T follicular helper cell (primary cell): ENCODE measurements at places on chromosomes 1 and 21.

DNA sequence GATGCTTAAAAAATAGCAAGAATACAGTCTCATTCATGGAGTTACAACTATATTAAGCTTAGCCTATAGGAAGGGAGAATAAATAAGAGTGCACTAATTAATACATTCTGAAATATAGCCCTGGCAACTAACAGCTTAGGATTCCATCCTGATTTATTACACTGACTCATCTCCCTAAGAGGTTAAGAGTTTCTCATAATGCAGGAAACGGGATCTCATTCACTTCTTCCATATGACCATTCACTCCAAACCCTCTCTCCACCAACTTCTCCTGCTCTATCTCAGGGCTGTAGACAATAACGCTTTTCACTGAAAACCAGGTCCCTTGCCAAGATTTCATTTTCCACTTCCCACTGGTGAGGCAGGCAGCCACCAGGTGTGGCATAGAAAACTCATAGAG, 168.5 kb upstream of the PLD5 start:
- DNase-seq = no peak

- no peak for DNase-seq
Observed at GRCh38 chr1:236495467-236496112, 28.2 kb upstream of the LGALS8 start.

DNA sequence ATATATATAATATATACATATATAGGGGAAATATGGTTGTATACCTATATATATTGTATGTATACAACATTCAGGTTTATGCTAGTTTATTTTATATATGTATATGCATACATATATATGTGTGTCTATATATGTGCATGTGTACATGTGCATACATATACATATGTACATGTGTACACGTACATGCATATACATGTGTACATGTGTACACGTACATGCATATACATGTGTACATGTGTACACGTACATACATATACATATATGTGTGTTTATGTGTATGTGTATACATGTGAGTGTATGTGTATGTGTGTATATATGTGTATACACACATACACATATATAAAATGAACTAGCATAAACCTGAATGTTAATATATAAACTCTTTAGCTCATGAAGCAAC, 220.9 kb downstream of the FAF1 start:
- DNase-seq = no peak

DNA sequence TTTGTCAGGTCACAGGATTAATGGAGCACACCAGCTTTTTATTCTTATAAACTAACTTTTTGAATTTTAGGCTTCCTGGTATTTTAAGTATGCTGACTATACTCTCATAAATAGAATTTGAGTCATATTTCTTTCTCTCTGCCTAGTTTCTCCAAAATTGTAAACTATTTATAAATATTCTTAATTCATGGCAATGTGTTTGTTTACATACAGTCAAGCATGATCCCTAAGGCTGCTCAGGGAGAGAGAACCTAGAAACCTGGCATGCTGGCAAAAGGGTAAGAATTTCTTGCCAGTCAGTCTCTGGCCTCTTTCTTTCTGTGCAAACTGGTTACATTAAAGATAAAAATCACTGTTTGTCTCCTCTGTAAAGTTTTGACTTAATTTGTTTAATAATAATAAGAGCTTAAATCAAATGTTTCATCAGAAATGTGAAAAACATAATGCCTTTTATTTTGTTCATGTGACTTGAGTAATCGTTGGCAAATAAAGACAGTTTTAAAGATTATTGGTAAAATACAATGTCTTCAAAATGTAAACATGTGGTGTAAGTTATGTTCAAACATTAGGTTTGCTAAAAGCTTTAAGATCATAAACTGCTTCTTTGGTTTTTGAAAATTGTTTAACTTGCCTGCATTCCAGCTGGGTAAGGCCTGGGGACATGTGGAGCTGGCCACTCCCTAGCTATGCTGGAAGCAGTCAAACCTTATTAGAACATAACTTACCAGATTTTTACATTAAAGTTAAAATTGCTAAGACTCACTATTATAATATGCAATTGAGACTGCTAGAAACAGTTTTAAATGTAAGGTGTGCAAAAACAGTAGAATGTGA, 1401.7 kb downstream of the NCAM2 start:
- no peak for DNase-seq

DNA sequence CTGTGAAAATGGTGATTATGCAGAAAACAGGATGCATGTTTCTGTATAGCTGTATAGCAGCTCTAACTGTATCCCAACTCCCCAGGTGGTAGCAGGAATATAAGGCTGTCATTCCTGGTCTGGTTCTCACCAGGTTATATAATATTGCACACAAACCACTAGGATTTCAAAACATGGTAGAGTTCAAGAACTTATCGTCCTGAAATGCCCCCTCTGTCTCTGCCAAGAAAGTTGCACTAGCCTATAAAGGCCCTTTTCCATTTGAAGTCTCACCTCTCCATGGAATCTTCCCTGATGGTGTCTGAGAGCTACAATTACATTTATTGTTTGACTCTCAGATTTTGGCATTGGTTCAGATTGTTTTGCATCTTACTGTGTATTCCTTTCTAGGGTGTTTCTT, 184.9 kb upstream of the FAM78B start:
- no peak for DNase-seq

DNA sequence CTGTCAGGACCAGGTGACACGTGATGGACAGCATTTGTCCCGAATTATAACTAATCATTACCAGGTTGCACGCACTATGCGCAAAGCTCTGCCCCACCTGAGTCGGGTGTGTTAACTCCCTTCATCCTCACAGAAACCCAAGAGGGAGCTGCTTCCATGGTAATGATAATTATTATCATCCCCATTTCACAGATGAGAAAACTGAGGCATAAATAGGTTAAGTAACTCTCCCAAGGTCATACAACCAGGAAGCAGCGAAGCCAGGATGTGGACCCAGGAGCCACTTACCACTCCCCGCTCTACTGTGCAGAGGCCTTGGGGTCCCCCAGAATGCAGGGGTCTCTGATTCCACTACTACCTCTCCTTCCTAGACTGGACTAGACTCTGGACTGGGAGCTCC, 76.7 kb upstream of the TARDBP start:
- no peak for DNase-seq

DNA sequence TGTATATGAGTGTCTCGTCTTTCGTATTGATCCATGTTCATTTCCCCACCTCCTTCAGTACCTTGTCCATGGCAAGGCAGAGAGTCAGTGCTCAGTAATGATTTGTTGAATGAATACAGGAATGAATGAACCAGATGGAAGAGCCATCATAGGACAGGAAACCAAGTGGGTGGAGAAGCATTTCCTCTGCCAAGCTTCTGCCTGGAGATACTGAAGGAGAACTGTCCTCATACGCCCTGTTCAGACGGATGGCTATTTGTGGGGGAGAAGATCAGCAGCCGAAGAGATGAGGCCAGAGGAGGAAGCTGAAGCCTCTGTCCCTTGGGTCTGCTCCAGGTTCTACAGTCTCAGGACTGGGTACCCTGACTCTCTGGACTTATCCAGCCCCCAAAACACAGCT, 5.8 kb downstream of the FAM43B start:
- no peak for DNase-seq

GRCh38 chr1:233016798-233017197, 66.4 kb downstream of the NTPCR start:
- DNase-seq = no peak

DNA sequence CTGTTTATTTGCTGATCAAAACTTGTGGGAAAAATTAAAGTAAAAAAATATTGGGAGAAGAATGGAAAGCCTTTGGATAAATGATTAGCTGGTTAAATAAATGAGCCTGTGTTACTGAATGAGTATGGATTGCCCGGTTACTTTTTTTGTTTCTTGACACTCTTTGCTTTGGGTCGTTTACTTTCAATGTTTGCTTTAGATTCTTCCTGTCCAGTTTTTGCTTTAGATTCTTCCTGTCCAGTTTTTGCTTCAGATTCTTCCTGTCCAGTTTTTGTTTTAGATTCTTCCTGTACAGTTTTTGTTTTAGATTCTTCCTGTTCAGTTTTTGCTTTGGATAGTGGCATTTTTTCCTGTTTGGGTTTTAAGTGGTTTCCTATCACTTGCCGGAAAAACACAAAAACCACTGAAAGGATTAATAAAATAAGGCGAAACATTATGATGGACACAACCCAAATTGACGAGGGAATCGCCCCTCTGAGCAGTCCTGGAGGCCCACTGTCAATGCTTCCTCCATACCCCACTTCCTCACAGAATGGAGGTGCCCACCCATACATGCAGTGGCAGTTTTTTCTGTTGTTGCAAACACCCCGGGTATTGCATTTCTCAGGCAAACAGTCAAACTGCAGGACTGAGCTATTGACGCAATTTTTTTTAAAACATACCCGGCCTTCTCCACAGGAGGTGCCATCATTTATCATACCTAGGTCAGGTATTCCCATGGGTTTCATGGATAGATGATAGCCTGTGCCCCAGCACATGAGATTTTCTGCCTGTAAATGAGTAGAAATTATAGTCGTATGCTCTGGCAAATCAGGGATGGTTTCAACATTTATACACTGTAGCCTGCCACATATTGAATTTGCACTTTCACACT, 2.3 kb downstream of the ADAM30 start:
- no peak for DNase-seq

GRCh38 chr1:226704169-226704937, 34.7 kb downstream of the ITPKB start:
- no peak for DNase-seq

GRCh38 chr1:179298952-179299351, 5.4 kb downstream of the SOAT1 start:
- peak; percentile 39 for DNase-seq

DNA sequence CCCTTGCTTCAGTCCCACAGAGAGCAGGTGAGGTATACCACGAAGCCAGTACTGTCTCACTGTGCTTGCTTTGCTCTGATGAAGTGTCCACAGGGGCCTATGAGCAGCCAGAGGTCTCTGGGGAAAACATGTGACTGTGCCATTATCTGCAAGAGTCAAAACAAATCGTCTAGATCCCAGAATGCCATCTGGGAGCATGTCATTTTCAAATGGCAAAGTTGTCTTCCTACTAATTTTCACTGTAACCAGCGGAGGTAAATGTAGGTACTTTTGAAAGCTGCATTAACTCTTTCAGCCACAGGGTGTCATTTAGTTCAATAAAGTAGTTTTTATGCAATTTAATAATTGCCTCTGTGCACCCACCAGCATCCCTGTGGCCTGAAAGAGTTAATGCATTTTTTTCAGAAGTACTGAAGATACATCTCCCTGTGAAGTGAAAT, 173.6 kb upstream of the SGIP1 start:
- DNase-seq = no peak

DNA sequence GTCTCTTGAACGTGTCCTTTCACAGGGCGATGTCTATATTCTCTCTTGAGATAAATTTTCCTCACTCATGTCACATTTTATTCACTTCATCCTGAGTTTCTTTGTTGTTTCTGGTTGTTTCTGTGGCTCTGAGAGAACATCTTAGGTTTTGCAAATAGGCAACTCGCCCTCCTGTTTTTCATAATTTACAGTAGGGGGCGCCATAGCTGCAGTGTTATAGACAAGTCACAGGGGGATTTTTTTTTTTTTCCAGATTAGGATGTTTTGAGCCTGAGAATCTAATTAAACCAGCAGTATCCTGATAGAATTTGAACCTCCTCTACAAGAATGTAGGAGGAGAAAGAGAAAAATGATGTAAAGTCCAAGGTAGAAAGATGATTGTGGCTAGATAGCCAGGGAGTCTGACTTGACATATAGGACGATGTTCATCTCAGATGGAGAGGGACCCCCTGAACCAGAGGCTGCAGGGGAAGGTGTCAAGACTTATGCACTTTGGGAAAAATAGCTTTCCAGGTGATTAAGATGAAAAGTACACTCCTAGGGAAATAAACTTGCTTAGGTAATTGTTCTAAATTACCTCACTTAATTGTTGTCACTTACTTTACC, 76.3 kb downstream of the ZP4 start:
- no peak for DNase-seq

- no peak for DNase-seq
Observed at GRCh38 chr1:94538243-94538827, 3.2 kb downstream of the F3 start.

DNA sequence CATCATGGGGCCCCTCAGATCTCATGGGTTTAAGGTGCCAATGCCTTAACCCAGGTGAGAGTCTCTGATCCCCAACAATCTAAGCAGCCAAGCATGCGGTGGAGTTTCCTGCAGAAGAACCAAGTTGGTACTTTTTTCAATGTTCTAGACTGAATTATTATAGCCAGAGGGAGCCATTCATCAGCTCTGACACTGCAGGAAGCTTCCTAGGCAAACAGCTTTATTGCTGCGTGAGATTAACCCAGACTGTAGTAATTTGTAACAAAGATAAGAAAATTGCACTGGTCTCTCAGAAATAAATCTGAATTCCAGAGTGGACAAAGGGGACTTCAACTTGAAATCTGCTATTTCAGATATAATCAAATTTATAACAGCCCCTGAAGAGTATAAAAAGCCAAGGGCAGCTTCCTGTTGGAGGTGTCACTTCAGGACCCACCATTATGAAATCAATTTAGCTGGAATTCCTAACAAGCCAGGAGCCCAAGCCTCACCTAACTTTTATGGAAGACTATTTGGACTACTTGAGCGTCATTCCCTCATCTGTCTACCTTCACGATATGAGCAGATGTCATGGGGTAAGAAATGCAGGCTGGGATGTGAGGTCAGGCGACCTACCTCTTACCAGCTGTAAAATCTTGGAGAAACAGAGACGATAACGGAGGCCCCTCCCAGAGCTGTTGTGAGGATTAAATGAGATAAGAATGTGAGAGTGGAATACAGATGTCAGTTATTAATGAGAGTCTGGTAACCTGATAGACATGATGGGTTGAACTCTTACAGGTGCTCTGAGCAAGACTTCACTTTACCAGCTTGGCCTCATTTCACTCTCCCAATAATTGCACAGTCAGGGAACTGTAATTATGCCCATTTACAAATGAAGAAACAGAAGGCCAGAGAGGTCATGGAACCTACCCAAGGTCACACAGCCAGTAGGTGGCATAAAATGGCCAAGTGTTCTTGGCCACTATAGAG, 135.1 kb downstream of the RRAGC start:
- DNase-seq = no peak

- no peak for DNase-seq
Observed at GRCh38 chr21:26032263-26032662, 138.3 kb downstream of the APP start.

GRCh38 chr1:167629681-167630567, at the start of gene RCSD1:
Gene RCSD1 (plus strand): TSS chr1:167630232. CDS start chr1:167630424, 192 bp downstream.
- peak; percentile 26 for DNase-seq

DNA sequence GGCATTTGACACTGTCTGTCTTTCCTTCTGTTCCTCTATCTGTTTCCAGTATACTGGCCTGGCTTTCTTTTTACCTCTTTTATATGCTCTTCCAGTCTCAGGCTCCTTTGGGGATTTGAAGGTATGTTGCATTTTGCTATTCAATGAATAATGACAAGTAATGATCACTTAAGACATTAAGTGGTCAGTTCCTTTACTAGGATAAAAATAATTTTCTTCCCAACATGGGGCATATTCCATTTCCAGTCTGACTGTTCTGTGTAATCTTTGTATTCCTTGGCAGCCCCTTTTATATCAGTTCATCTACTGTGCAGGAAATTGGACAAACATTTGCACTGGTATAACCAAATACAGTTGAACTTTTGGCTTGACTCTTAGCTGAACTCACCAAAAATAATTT, 15.6 kb downstream of the METTL18 start:
- DNase-seq = no peak
